Fibroblast of upper back skin (primary cell): ENCODE measurements at places on chromosomes 6 and 20.

DNA sequence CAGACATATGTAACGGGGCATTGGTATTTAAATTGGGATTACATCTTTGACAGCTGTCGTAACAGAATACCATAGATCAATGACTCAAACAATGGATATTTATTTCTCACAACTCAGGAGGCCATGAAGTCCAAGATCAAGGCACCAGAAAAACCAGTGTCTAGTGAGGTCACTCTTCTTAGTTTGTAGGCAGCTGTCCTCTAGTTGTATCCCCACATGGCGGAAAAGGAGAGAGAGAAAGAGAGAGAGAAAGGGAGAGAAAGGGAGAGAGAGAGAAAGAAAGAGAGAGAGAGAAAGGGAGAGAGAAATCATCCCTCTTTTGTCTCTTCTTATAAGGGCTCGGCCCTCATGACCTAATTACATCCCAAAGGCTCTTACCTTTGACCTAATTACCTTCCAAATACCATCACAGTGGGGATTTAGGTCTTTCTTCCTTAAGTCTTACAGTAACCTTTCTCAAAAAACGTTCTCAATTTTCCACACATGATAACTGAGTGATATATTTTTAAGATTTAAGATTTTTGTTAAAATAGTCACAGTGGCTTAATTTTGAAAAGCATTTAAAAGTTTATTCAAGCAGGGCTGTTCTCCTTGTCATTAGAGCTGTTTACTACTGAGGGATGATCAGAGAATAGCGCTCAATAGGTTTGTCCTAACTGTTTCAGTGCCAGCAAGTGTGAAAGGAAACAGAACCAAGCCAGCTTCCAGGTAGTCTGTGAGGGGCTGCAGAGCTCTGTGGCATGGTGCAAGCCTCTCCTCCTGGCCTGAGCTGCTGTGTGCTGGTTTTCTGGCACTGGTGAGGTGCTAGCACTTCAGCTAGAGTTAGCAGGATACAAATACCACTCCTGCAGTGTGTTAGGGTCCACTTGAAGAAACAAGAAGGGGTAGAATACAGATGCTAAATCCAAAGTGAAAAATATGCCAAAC lies 79.0 kb downstream of the IMPG1 start:
- no peak for DNase-seq

GRCh38 chr6:45552536-45552935 lies 174.8 kb upstream of the SUPT3H start:
- DNase-seq: no peak

GRCh38 chr20:58705208-58705926 lies 12.8 kb downstream of the NPEPL1 start:
- no peak for DNase-seq

GRCh38 chr6:90049295-90049694 lies 155.0 kb downstream of the GJA10 start:
- DNase-seq: no peak

DNA sequence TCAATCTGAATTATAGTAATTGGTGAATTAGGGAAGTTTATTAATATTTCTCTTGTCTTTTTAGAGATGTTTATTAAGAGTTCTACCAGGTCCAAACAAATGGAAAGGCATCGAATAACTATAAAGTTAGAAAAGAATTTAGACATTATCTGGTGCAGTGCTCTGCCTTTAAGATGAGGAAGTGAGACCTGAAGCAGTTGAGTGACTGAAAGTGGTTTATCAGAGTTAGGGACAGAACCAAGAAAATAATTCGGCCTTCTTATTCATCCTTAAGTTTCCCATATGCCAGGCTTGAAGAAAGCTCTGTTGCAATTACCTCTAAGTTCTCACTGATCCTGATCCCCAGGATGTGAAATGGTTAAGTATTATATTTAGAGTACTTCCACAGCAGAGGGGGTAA lies 94.2 kb upstream of the FLRT3 start:
- no peak for DNase-seq

- no peak for DNase-seq
Measured at GRCh38 chr6:168678588-168678987, 237.6 kb downstream of the SMOC2 start.

DNA sequence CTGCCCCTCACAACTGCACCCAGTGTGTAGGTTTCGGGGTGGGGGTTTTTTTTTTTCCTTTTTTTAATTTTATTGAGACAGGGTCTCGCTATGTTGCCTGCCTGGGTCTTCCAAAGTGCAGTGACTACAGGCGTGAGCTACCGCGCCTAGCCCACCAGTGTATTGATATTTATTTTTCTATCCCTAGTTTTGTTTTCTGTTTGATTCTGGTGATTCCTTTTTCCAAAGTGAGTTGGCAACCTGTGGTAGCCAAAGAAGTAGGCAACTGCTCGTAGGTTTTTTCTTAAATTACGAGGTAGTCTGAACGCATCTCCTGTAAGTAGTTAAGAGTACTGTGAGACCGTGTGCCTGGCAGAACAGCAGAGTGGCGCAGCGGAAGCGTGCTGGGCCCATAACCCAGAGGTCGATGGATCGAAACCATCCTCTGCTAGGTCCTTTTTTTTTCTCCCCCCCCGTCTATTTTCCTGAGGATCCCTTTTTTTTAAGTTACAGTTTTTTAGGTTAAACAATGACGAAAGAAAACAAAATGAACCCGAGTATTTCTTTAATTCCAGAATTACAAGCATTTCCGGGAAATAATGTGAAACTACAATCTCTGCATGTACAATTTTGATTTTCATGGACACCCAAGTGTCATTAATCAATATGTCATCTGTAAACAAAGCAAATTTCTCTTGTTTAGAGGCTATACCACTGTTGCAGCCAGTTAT lies 78.7 kb upstream of the BTN3A2 start:
- peak; percentile 64 for DNase-seq

GRCh38 chr6:159463119-159463829 lies 229.8 kb downstream of the SOD2 start:
- DNase-seq: no peak

DNA sequence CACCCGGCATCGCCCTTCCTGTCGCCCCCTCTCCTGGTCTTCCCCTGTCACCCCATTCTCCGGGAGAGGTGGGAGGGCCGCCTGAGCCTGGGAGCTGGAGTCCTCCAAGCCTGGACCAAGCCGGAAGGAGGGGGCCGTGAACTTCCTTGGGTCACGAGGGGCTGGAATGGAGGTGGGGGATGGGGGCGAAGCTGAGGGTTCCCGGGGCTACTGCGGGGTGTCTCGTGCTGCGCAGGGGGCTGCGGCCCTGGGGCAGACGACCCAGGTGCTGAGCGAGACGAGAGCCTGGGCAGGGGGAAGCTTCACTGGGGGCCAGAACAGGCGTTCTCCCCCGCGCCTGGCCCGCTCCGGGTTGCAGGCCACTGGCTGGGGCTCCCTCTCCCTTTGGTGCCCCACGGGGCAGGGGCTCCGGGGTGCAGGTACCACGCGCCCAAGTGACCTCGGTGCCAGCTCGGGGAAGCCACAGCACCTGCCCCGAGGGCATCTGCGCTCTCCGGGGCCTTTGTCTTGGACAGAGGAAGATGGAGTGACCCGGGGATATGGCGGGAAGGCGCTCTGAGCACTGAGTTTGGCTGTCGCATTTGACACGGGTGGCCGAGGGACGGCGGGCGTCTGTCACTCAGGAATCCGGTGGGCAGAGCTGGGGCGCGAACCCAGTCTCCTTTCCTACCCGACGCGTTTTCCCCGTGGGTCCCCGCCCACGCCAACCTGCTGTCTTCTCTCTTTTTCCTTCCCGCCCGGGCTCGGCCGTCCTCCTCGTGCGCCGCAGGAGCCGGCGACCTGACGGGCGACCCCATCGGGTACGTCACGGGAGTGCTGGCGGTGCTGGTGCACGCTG lies 1.2 kb downstream of the SLC35D3 start:
- no peak for DNase-seq

GRCh38 chr20:51715856-51716185 lies 52.4 kb downstream of the ATP9A start:
- DNase-seq: no peak

GRCh38 chr6:165744555-165745228 lies 81.7 kb upstream of the PDE10A start:
- DNase-seq: peak; percentile 81

DNA sequence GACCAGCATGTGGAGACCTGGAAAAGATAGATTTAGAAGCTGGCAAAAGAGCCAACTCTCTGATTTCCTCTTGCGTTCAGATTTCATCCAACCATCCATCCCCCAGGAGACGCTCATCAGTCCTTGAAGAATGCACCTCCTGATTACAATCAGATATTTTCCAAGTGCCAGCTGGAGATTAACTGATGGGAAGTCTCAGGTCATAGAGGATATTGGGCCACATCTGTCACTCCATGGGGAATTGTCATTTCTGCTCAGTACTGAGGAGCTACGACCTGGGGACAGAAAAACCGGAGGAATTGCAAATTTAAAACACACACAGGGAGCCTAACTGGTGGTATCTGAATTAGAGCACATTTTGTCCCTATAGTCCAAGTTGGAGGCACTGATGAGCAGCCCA lies 496.2 kb upstream of the SULF2 start:
- no peak for DNase-seq

GRCh38 chr20:17525132-17525531 lies 6.0 kb downstream of the BFSP1 start:
- DNase-seq: no peak
